HL-60 (cell line): ENCODE measurements at places on chromosomes 11 and 22.

DNA sequence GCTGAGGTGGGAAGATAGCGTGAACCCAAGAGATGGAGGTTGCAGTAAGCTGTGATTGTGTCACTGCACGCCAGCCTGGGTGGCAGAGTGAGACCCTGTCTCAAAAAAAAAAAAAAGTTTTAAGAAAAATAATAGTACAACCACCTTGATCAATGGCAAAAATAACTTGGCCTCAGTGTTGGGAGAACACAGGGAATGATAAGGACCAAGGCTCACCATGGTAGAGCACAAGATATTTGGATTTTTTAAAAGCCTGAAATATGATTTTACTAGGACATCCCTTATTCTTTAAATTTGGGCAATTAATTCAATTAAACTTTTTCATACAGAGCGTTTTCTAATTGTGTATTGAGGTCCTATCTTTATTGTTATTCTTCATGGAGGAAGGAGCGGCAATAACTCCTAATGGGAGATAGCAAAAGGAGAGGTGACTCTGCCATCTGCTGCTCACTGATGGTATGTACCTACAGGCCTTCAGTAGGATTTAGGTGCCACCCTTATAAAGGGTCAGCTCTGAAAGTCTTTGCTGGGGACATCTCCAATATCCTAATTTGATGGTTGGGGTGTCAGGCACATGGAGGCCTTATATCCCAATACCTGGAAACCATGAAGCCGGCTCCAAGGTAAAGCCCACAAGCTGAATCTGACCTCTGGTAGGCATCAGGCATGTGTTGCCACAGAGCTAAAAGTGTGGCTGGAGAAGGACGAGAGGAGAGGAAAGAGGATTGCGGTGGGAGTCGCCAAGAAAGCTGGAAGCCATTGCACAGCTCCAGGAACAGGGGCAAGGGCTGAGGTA is 21.9 kb upstream of the POLD3 start:
- peak; percentile 24 for DNase-seq

DNA sequence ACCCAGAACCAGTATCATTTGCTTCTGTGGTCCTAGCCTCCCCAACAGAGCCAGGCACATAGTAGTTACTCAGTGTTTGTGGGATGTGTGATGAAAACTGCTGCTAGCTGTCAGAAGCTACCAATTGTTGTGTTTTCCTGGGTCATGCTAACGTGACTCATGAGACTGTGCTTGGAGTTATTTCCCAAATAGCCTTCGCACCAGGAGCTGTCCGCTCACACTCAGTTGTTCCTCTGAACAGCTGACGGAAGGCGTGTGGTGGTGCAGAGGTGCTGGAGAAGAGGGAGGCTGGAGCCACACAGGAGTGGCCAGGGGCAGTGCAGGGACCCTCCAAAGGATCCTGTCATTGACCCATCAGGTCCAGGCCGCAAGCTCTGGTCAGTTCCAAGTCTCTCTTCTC is 53.9 kb upstream of the TBCEL start:
- DNase-seq: no peak

GRCh38 chr11:72599325-72600117 is 74.7 kb downstream of the PDE2A start:
- DNase-seq: no peak

DNA sequence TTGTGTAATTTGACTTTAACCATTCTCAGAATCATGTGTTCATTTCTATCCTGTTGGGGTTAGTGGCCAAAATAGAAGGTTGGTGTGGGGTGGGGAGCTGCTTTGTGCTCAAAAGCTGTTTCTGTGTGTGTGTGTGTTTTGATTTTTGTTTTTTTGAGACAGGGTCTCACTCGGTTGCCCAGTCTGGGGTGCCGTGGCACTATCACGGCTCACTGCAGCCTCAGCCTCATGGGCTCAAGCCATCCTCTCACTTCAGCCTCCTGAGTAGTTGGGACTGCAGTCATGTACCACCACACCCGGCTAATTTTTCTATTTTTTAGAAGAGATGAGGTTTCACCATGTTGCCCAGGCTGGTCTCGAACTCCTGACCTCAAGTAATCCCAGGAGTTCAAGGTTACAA is 18.1 kb upstream of the AIFM3 start:
- DNase-seq: no peak

DNA sequence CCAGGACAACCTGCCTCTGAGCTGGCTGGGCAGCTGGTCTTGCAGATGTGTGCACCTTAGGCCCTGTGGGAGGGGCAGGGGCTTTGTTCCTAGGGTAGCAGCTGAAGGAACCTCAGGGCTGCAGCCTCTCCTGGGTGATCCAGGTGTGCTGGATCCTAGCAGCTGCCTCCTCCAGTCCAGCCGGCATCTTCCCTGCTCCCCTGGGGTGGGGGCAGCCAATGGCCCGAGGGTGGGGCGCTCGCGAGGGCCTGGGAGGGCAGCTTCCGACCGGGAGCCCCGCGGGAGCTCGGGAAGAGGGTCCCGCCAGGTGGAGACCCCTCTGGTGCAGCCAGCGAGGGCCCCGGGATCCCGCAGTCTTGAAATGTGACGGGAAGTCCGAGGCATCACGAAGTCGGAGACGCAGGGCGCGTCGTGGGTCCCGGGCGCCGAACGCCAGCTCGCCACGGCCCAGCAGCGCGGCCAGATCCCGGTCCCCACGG is 1.7 kb downstream of the IFITM1 start:
- DNase-seq: no peak

GRCh38 chr11:12640926-12641849 is 33.0 kb upstream of the TEAD1 start:
- DNase-seq: no peak

GRCh38 chr11:530960-531831 is 4.2 kb downstream of the HRAS start:
- no peak for DNase-seq

- DNase-seq: no peak
These were observed 36.5 kb downstream of the MADD start for GRCh38 chr11:47306484-47306844.

GRCh38 chr22:28742562-28742962 is 723 bp downstream of the HSCB start:
- DNase-seq: peak; percentile 61

GRCh38 chr11:44819346-44819745 is 92.6 kb downstream of the TSPAN18 start:
- no peak for DNase-seq

DNA sequence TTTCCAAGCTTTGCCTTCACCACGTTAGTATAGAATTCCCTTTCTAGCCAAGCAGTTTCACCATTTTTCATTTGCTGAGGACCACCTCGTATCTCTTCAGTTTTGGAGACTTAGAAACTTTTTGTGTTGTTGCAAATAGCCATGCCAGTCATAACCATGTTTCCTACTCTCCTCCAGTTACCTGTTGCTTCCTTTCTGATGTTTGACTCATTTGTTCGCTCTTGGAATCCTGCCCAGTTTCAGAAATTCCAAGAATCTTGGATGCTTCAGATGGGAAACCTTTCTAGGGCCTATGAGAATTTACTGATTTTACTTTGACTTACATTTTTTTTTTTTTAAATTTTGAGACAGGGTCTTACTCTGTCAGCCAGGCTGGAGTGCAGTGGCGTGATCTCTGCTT is 65.4 kb downstream of the PPP6R3 start:
- DNase-seq: no peak

DNA sequence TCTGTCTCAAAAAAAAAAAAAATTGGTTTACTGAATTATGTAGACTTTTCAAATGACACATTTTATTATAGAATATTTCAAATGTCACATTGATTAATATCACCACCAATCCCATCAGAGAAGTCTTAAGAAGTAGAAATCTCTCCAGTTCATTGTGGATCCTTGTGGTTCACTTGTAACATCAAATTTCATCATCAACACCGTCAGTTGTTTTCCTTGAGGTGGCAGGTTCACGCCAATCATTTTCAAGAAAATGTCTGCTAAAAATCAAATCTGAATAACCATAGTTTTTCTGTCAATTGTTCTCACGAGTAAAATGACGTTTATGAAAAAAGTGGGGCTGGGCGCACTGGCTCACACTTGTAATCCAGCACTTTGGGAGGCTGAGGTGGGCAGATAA is 50.3 kb downstream of the TMPRSS5 start:
- no peak for DNase-seq

DNA sequence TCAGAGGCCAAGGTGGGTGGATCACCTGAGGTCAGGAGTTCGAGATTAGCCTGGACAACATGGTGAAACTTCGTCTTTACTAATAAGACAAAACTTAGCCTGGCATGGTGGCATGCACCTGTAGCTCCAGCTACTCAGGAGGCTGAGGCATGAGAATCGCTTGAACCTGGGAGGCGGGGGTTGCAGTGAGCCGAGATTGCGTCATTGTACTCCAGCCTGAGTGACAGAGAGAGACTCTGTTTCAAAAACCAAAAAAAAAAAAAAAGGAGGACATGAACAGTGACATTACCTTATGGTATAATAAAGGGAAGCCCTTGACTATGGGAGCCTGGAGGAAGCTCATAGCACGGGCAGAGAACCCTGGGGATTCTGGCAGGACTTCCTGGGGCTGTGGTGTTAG is 16.5 kb upstream of the PLEKHB1 start:
- DNase-seq: no peak
